ENCODE measurements at places on chromosomes 3 and 15.

DNA sequence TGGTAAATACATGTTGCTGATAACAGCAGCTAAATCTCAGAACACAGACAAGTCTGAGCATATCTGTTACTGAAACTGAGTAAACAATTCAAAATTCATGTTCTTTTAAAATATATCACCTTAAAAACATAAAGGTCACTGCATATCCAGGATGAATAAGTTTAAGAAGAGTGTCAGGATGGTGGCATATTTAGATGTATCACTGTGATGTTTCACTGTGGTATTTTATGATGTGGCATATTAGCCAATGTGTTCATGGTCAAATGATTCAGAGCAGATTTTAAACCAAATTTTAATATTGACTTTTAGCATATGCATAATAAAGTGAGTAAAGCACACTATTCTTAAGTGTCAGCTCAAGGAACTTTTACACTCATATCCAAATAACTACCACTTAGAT lies 346.4 kb upstream of the DPPA4 start:
- no peak for DNase-seq

GRCh38 chr3:186996356-186996755 lies 66.0 kb downstream of the ST6GAL1 start:
- no peak for DNase-seq

DNA sequence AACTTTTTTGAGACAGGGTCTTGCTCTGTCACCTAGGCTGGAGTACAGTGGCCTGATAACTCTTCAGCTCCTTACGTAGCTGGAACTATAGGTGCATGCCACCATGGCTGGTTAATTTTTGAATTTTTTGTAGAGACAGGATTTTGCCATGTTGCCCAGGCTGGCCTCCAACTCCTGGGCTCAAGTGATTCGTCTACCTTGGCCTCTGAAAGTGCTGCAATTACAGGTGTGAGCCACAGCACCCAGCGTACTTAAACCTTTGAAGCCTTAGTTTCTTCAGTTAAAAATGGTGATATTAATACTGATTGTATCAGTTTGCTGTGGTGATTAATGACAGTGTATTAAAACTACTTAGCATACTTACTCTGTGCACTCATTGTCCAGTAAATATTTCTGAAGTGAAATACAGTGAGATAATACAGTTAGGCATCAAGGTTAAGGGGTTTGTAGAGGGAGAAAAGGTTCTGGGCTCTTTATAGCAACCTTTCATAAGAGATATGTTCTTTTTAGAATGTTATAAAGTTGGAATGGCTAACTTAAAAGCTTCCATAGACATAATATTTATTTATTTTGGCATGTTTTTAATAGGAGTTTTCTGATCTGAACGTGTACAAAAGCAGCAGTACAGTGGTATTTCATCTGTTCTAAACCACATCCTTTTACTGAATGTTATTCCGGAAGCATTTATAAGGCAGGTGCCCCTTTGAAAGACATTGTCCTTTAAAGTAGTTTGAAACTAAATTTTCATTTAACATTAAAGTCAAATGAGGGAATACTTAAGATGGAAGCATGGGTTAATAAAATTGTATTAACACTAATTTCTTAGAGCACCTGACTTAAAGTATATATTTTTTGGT lies 23.6 kb downstream of the NCK1 start:
- no peak for DNase-seq

DNA sequence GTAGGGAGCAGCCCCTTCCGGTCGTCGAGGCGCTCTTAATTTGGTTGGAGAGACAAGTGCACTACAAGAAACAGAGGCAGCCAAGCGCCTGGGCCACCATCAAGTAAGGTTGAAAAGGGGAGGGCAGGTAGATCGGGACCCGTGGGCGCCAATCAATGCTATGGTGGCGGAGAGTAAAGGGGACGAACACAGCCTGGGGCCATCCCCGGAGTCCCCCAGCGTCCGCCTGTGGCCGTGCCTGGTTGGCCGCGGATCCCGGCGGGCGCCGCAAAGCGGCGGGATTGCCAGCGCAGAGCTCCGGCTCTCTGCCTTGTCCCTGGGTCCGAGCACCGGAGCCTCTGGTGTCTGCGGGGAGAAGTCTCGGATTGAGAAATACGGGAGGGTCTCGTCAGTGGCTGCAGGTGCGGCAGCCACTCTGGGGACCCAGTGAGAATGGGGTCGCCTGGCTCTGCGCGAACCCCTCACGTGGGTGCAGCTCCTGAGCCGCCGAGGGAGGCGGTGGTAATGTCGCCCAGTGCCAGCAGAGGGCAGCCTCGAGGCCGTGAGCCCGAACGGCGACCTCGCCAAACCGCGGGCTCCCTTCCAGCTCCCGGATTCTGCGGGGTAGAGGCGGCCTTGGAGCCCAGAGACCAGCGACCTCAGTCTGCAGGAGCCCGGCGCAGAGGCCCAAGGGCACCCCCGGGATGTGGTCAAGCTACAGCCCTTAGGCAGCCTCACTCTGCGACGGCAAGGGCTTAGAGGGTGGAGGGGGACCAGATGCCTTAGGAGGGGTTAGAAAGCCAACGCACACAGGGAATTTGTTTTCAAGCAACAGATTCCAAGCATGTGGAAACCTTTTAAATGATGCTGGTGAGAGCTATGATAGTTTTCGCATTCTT lies 10.8 kb downstream of the FOXL2 start:
- DNase-seq: peak; percentile 56

DNA sequence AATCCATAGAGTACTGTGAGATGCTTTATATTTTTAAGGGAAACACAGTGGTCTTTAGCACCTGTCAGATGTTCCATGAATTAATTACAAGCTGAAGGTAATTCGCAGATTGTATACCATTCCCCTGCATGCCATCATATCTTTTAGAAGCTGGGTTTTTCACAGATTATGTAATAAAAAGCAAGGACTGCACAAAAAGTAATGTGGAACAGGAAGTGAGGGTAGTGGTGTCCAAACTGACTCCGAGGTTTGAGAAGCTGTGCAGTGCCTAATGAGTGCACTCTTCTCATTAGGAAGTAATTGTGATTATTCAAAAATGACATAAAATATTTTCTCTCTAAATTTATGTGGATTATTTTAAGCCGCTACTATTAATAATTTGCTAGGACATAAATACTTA lies 123.2 kb downstream of the GOLIM4 start:
- DNase-seq: no peak

GRCh38 chr3:8840556-8840955 lies 71.1 kb upstream of the OXTR start:
- no peak for DNase-seq

DNA sequence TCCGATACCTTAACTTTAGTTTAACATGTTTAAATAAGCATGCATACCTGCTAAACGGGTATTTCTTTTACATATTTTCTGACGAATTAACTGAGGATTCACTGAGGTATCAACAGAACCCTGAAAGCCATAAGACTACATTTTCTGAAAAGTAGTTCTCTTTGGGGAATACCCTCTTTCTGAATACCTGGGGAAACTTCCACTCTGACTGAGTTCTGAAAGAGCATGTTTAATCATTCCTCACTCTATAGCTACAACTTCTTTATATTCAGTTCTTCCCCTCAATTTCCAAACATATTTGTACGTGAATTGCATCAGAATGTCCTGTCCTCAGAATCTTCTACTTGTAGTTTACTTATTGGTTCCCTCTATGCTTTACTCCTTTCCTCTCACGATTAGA lies 403.0 kb downstream of the ROBO1 start:
- no peak for DNase-seq

DNA sequence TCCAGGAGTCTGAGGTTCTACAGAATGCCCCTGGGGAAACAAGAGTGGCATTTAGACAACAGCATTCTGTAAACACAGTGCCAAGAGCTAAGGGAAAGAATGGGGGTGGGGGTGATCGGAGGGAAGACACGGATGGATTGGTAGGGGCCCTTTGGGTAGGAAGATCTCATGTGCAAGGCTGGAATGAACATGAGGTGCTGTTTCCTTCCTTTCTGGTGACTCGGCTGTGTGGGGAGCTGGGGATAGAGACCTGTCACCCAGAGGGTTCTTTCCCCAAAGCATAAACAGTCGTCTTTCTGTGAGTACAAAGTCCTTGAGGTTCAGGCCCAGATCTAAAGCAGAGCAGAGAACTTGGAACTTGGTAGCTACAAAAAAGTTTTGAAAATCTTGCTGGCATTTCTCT lies 11.7 kb downstream of the TPM1 start:
- no peak for DNase-seq

DNA sequence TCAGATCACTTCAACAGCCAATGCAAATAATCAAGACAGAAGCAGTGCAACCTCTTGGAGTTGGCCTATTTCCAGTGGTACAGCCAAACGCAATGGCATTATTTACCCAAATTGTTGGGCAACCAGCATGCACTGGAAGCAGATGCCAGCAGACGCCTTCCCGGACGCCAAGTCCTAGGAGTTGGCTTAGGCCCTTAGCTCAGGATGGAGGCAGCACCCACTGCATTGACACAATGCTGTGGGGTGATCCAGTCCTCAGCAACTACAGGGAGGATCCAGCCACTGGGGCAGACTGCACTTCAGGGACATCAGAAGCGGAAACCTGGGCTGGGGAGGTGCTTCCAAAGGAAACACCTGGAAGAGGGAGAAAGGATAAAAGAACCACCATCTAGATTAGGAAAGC lies 290.4 kb downstream of the FAM43A start:
- no peak for DNase-seq

DNA sequence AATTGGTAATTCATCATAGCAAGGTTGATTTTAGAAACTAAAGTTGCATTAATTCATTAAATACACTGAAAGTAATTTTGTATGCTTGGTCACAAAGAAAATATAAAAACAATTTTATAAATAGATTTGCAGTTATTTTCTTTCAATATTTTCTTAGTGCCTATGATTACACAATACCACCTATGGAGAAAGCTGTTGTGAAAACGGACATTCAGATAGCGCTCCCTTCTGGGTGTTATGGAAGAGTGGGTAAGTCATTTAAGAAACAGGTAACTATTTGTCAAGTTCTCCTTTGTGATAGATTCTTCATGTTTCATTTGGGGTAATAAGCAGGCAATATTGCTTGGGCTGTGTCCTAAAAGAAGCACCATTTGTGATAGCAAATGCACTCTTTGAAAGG lies 3.0 kb downstream of the DUT start:
- no peak for DNase-seq

GRCh38 chr3:70861855-70862254 lies 549.4 kb upstream of the MDFIC2 start:
- DNase-seq: no peak

DNA sequence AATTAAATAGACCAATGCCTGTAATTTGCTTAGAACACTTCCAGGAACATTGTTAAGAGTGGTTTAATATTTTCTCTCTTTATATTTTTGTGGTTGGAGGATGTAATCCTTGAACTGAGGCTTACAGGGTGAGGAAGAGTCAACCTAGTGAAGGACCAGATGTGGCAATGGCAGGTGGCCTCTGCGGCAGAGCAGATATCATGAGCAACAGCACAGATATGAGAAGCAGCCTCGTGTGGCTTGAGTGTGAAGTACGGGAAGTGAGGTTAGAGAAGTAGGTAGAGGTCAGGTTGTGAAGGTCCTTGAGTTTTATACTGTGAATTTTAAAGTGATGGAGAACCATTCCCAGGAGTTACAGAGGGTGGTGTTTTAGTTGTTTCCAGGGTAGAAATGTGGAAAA lies 417.6 kb upstream of the SUCLG2 start:
- no peak for DNase-seq

GRCh38 chr3:14486460-14486859 lies 53.7 kb downstream of the GRIP2 start:
- DNase-seq: no peak

- DNase-seq: no peak
Measured at GRCh38 chr15:91950631-91951329, 97.3 kb downstream of the SLCO3A1 start.

DNA sequence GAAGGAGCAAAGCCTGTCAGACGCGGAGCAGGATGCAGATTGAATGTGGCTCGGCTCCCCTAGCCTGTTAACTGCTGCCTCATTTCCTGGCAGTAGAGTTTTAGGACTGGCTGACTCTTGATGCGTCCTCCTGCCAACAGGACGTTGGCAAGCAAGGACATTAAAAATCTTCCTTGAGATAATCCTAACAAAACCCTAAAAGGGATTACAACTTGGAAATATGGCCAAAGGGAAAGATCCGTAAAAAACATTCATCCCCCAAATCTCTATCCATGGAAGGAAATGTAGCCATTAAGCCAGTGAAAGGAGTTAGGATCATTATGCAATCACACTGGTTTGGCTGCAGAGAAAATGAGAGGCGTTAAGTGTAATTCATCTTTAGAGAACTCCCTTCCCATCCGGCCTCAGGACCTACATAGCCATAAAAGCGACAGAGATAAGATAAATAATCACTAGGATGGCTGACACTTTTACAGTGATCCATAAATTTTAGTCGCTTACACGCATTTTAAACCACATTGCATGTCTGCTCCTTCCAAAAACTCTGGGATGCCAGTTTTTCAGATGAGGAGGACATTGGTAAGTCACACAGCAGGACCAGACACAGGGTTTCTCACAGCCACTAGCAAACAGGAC lies 44.5 kb upstream of the C3orf80 start:
- DNase-seq: no peak

- no peak for DNase-seq
Measured at GRCh38 chr3:16449369-16449768, 64.1 kb downstream of the RFTN1 start.

DNA sequence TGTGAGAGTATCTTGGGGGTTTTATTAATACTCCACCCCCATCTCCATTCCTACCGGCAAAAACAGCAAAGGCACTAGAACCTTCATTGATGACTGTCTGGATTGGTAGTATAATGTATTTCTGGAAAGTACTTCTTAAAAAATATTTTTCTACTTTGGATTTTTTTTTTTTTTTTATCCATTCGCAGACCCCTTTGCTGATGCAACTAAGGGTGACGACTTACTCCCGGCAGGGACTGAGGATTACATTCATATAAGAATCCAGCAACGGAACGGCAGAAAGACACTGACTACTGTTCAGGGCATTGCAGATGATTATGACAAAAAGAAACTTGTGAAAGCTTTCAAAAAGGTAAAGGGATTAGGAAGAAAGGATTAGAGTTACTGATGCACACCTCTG lies 1.2 kb downstream of the EIF1B start:
- DNase-seq: no peak

DNA sequence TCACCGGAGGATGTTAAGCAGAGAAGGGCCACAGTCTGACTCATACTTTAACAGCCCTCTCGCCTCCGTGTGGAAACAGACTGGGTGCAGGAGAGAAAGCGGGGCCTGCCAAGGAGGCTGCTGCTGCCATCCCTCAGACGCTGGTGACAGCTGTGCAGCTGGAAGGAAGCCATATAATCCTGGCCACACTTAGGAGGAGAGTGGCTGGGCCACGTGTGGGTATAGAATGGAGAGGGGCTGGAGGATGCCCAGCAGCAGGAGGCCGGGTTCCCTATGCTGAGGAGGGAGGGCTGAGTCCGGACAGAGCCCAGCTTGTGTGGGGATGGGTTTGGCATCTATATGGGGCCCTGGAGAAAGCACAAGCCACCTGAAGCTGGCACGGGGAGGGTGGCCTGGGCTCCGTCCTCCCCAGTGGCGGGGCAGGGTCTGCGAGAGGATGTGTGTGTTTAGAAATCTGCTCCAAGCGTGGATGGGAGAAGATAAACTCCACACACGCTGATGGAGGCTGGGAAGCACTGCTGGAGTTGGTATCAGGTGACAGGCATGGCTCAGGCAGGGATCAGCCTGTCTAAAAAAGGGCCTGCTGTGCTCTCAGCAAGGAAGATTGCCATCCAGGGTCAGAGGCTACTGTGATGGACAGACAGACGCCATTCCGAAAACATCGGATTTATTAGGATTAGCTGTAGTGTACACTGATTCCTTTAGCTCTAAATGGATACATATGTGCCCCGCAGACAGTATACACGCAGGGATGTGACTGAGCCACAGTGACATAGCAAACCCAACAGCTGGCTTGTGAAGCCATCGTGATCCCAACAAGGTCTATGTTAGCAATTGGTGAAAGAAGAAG lies 15.9 kb downstream of the ABTB1 start:
- no peak for DNase-seq

GRCh38 chr3:37703626-37704025 lies 158.1 kb upstream of the CTDSPL start:
- DNase-seq: no peak

Measured in activated T-helper 9 cell treated with anti-CD3 and anti-CD28 coated beads, Interleukin-2, amount 50 U/mL, for 16 hours (primary cell).